ENCODE measurements at places on chromosomes 7 and 10. TPM values are rescaled to one million over a fixed set of nuclear protein-coding genes. Genes with fewer than 3 reads are reported as not detected.

GSTO2 gene
- total RNA-seq = 0.87 TPM

DNA sequence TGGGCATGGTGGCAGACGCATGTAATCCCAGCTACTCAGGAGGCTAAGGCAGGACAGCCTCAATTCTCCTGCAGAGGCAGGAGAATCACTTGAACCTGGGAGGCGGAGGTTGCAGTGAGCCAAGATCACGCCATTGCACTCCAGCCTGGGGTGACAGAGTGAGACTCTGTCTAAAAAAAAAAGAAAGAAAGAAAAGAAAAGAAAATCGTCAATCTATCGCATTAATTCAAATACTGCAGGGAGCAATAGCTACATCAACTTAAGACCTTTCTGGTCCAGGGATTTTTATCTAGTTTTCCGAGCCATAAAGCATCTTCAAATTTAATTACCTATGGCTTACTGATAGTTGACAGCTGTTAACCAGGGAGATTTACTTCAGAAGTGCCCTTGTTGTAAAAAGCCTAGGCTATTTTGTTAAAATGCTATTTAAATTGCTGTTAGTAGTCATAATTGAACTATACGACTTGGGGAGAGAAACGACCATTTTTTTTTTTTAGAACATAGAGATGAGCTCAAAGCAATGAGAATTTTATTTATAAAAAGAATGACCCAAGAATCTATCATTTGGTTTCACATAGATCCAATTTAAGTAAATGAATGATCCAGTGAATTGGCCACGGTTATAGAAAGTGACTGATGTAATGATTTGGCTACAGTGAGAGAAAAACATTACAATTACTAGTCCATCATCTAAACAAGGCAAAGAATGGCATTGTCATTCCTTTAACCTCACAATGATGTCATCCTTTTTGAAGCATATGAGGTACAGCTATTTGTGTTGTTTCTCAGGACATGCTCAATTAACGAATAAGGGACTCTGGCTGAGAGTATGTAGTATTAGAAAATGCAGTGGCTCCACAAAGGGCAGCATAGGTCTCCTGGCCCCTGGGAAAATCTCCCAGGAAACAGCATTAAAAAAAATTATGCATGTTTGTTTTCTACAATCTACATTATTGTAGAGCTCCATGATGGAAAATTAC lies 85.3 kb downstream of the SEMA3C start:
- H3K36me3 ChIP-seq = no peaks in the 10 kb centered on the region
- no peaks in the 10 kb centered on the region for H3K4me1 ChIP-seq
- no peaks in the 10 kb centered on the region for H3K27me3 ChIP-seq
- DNase-seq = no peak
- H3K4me3 ChIP-seq = no peak overlapping the region

GRCh38 chr10:86871563-86872183 lies 85.7 kb downstream of the MMRN2 start:
- H3K27ac ChIP-seq = no peak overlapping the region
- H3K27me3 ChIP-seq = no peaks in the 10 kb centered on the region
- DNase-seq = no peak
- H3K36me3 ChIP-seq = no peaks in the 10 kb centered on the region

MTERF1 gene
- 28.9 TPM for total RNA-seq

GRCh38 chr7:68776326-68776725 lies 821.9 kb upstream of the AUTS2 start:
- no peaks in the 10 kb centered on the region for H3K4me1 ChIP-seq
- no peaks in the 10 kb centered on the region for H3K27me3 ChIP-seq
- no peaks in the 10 kb centered on the region for H3K36me3 ChIP-seq
- H3K27ac ChIP-seq = no peak overlapping the region
- no peak overlapping the region for H3K4me3 ChIP-seq

All from naive thymus-derived CD4-positive, alpha-beta T cell (primary cell).